NCI-H1417 treated with DMSO at 0.1 percent for 48 hours (cell line): ENCODE measurements at places on chromosomes 1 and 21.

DNA sequence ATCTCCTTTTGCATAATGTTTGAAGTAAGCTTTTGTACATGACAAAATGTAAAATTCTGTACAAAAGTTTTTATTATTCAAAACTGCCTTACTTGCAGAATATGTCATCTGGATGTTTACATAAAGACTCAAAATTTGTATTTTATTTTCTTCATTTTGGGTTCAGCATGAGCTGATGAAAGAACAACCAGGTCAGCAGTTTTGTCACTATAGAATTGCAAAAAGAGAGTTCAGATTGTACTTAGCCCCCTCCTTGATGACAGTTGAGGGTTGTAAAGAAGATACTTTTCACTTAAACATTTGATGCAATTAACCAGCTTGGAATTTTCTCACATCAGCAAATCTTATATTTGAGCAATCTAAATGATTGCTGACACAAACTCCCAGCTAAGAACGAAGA lies 669.3 kb downstream of the PLA2G4A start:
- no peak for DNase-seq

DNA sequence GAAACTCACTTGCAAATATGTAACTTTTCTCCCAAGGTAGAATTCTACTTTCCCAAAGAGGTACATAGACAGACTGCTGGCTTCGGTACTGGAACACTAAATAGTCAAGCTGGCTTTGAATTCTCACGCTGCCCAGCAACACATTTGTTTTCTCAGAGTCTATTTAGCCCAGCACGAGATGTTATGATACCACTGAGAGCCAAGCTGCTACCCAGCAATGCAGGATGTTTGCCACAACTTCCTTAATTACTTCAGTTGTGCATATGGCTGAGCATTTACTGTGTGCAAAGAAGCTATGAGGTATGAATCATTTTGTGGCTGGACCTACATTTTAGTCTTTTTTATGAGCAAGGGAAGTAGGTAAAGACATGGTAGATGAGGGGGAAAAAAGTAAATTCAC lies 793.2 kb downstream of the PLA2G4A start:
- no peak for DNase-seq

- no peak for DNase-seq
Measured at GRCh38 chr1:228368801-228369607, 37.6 kb downstream of the TRIM11 start.

- no peak for DNase-seq
Measured at GRCh38 chr1:44505210-44505993, 100.3 kb downstream of the RNF220 start.

DNA sequence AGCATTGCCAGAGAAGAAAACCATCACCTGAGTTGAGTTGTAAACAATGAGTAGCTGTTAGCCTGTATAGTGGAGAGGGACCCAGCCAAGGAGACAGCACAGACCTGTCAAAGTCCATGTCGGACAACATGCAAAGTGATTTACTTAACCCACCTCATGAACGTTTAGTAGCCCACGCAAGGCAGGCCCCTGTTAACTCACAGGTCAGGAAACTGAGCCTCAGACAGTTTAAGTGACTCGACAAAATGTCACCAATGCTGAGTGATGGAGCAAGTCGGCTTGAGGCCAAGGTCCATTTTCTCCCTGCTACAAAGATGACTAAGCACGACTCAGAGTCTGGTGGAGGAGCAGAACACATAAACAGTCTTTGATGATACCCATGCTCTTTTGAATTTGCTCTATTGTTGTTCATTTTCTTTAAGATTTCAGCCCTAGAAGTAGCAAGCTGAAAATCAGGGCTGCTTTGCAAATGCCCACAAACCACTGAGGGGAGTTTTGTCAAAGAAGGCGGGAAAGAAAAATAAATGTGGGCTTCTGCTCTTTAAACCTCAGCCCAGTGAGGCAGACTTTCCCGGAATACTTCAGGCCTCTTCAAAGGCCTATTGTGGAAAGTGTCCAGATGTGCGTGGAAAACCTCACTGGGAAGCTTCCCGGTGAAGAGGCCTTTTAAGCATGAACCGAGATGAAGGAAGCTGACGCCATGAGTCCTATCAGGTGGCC lies 83.8 kb upstream of the HOOK1 start:
- no peak for DNase-seq

DNA sequence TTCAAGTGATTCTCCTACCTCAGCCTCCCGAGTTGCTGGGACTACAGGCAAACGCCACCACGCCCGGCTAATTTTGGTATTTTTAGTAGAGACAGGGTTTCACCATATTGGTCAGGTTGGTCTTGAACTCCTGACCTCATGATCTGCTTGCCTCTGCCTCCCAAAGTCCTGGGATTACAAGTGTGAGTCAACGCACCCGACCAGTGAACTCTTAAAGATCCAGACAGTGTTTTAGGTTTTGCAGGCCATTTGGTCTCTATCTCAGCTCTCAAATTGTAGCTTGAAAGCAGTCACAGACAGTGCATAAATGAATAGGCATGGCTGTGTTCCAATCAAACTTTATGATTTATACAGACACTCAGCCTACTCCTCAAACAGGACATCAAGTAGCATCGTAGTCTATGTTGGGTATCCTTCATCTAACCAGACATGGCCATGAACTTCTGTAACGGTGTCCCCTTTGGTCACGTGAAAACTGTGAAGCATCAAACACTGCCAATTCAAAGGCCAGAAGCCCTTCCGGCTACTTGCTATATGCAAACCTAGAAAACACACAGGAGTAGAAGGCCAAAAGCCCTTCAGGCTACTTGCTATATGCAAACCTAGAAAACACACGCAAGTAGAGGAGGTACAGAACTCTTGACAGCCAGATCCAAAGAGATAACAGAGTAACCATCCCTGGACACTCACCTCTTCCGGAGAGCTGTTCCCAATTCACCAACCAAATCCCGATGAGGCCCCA lies 3.1 kb downstream of the FUCA1 start:
- no peak for DNase-seq

DNA sequence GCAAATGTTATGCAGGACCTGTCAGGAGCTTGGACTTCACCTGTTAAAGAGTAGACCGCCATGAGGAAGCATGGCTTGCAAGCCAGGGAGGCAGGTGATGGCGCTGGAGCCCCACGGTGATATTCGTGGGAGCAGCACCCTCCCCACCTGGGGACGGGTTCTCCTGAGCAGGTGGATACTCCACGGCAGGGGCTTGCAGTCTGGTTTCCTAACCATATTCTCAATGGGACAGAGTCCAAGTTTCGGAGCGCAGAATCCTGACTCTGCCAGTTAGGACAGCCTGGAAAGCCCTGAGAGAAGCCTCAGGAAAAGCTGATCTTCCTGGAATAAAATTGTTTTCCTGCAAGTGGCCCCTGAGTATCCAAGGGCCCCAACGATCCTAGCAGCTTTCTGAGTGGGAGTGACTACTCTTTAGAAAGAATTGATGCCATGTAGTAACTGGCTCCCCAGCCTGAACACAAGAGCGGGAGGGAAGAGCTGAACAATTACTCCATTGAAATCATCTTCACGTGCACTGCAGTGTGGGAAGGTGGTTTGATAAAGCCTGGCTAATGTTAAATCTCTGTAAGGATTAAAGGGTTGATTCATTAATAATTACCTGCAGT lies 146.3 kb upstream of the RAB4A start:
- no peak for DNase-seq

- no peak for DNase-seq
Measured at GRCh38 chr1:147473733-147474049, 67.6 kb upstream of the BCL9 start.

- no peak for DNase-seq
Measured at GRCh38 chr1:145885738-145886287, at the start of gene ANKRD35. Gene ANKRD35, minus strand, starts transcription at chr1:145885866. Its CDS starts 108 bp downstream, at chr1:145885758.

DNA sequence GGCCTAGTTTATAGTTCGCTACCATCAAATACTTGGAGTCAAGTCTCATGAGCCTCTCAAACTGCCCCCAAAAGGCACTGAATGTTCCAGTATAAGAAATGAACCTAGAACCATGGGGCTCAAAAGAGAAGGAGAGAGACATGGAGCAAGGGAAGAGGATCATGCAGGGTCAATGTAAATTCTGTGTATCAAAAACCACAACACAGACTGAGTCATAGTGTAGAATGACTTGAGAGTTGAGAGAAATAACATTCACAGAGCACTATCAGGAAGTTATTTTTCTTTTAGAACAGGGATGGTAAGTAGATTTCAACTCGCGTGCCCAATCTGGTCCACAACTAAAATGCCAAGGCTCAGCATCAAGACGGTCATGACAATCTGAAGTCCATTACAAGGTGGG lies 59.8 kb downstream of the GNG12 start:
- no peak for DNase-seq

DNA sequence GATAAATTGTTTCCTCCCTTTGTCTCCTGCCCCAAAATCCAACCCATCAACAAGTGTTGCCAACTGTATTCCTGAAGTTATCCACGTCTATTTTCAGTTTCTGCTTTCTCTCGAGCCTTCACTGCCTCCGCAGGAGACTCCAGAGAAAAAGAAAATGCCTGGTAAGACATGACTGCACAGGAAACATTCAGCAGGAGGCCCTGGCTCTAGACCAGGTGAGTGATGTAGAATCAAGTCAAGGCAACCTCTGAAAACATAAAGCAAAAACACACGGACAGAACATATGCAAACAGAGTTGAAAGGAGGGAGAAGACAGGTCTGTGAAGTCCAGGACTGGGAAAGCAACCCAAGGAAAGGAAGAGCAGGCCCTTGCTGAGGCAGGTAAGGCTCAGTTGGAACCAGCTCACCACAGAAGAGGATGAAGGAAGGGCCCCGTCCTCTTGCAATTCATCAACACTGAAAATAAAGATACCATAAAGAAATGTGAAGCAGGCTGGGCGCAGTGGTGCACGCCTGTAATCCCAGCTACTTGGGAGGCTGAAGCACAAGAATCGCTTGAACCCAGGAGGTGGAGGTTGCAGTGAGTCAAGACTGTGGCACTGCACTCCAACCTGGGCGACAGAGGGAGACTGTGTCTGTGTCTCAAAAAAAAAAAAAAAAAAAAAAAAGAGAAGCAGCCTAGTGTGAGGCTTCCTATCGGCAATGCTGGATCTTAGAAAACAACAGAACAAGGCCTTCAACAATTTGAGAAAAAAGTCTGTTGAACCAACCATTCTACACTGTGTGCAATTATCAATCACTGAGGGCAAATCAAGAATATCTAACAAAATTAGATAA lies 8.8 kb downstream of the NOL9 start:
- no peak for DNase-seq

GRCh38 chr1:171884475-171884874 lies 43.2 kb downstream of the DNM3 start:
- no peak for DNase-seq

- no peak for DNase-seq
Measured at GRCh38 chr1:159932296-159933285, 7.3 kb upstream of the TAGLN2 start.

GRCh38 chr1:196543833-196544232 lies 64.4 kb downstream of the KCNT2 start:
- no peak for DNase-seq

- no peak for DNase-seq
Measured at GRCh38 chr1:7233646-7234470, 448.6 kb downstream of the CAMTA1 start.

DNA sequence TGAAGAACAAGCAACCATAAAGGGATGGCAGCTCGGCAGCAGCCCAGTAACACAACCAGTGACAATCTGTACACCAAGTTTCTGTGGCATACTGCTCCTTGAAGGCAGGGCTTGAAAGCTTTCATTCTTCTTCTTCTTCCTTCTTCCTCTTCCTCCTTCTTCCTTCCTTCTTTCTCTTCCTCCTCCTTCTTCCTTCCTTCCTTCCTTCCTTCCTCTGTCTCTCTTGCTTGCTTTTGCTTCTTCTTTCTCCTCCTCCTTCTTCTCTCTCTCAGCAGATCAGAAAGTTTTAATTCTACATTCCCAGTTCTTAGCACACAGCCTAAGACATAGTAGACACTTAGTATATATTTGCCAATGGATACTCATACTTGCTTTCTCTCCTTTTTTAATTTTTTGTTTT lies 95.9 kb downstream of the GLUL start:
- no peak for DNase-seq

DNA sequence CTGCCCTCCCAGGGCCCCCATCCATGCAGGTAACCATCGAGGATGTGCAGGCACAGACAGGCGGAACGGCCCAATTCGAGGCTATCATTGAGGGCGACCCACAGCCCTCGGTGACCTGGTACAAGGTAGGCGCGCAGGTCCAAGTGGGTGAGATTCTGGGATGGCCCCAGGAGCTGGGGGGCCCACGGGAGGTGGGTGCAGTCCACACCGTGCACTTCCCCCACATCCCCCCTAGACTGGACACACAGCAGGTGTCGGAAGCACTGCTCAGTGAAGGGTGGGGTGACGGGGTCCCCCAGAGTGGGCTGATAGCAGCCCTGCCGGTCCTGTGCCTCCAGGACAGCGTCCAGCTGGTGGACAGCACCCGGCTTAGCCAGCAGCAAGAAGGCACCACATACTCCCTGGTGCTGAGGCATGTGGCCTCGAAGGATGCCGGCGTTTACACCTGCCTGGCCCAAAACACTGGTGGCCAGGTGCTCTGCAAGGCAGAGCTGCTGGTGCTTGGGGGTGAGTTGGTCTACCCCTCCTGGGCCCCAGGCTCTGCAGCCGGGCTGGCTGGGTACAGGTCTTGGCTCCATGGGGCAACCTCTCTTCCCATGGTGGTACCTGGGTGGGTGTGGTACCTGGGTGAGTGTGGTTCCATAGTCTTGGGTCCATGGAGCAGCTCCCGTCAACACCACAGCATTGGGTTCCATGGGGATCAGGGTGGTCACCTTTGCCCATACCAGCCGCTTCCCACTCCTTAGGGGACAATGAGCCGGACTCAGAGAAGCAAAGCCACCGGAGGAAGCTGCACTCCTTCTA lies 40.4 kb downstream of the TRIM11 start:
- DNase-seq: no peak

DNA sequence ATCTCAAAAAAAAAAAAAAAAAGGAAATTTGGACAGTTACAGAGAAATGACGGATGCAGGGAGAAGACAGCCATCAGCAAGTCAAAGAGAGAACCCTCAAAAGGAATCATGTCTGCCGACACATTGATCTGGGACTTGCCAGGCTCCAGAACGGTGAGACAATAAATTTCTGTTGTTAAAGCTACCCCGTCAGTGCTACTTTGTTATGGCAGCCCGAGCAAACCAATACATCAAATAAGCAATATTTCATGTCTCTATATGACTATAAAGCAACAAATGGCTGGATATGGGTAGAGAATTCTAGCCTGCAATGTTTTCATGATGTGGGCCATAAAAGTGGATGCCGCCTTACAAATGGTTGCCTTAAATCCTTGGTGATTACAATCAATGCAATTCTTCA lies 23.3 kb upstream of the FAM89A start:
- DNase-seq: no peak

DNA sequence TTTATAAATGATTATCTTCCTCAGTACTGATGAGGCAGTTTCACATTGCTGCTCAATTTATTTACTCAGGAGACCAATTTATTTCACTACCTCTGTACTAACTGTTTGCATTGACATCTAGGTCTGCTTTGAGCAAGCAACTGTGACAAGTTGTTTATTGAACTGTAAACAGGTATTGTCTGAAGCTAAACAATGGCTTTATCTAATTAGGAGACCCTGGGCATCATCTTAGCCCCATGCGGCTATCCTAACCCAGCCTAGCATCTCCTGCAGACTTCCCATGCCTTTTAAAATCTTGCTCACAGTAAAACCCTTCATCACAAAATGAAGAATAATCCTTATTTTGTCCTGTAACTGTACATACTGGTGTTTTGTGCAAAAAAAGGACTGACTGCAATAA lies 348.2 kb downstream of the RWDD3 start:
- peak; percentile 2 for DNase-seq
